ENCODE measurements at places on chromosomes 16 and 17.

DNA sequence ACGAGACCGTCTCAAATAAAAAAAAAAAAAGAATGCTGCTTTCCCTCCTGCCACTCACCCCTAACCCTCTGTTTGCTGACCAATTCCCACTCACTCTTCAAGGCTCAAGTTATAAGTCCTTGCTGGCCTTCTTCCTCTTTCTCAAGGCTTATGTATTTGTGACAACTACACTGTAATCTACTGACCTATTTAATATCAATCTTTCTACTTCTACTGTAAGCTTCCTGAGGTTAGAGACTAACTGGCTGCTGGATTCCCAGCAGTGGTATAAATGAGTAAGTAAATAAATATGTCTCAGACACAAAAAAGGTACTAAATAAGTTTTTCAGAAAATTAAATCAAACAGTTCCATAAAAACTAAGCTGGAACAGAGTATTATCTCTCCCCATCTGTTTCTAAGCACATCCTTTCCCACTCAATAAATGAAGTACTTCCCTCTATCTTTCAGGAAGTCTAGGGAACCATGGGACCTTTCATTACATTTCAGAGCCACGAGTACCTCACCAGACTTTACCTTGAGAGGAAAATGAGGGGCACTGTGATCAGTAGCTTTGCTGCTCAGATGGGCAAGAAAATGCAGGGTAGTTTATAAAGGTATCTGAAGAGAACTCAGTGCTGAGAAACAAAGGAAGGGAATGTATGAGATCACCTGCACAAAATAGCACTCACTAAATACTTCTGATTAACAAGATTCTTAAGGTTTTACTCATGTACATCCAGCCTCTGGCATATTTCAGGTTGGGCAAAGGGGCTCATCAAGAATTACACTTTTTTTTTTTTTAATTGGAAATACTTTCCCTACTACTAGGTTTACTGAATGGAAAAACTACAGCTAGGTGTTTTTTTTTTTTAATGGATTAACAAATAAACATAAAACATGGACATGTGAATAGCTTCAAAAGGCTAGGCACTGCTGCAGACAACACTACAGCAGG, 10.8 kb downstream of the SSH2 start:
- no peak for DNase-seq

- no peak for DNase-seq
Measured at GRCh38 chr16:68319185-68319908, 8.5 kb downstream of the PRMT7 start.

DNA sequence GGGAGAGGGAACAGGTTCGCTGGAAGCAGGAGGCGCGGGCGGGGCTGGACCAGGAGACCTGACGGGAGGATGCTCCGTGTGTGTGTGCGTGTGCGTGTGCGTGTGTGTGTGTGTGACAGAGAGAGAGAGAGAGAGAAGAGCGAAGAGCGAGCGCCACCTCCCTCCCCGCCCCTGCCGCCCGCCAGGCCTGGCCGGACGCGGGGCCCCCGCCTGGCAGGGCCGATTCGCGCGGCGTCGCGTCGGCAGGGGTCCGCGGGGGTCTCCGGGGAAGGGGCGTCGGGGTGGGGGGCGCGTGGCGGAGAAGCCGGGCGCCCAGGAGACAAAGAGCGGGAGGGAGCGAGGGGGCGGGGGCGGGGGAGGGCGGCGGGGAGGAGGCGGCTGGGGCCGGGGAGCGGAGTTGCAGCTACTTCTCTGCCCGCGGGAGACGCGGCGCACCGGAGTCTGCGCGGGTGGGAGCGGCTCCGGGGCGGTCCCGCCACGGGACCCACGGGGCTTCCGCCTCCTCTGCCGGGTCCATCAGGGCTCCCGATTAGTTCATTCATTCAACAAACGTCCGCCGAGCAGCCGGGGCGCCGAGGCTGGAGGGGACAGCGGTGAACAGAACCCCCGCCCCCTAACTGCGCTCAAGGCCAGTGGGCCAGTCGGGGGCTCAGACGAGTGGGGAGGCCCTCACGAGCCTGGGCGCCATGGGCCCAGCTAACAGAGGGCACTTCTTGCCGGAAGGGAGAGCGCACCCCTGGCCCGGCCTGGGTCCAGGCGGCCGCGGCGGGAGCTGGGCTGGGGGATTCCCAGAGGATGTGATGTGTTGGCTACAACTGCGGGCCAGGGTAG, at the start of gene SAMD14:
SAMD14 (minus strand) TSS at position 433 of the 831 bp plus-strand sequence. CDS start 5,201 bp downstream, outside the sequence.
- DNase-seq, result peak; percentile 67

- peak; percentile 87 for DNase-seq
Measured at GRCh38 chr16:4116325-4117249, at the start of gene ADCY9. Gene ADCY9, minus strand, starts transcription at chr16:4116442. Its CDS starts 1,000 bp downstream, at chr16:4115442.

DNA sequence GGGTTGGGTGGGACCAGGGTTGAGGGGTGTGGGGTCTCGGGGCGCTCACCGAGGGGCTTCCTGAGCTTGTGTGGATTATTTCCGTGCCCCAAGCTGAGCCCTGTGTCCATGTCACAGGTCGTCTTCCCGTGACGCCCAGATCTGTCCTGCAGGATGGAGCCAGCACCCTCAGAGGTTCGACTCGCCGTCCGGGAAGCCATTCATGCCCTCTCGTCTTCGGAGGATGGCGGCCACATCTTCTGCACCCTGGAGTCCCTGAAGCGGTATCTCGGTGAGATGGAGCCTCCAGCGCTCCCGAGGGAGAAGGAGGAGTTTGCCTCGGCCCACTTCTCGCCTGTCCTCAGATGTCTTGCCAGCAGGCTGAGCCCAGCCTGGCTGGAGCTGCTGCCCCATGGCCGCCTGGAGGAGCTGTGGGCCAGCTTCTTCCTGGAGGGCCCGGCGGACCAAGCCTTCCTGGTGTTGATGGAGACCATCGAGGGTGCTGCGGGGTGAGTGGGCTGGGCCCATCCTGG, 1.0 kb downstream of the TELO2 start:
- no peak for DNase-seq

GRCh38 chr16:14495213-14496046, 134.6 kb downstream of the PARN start:
- DNase-seq, result no peak

GRCh38 chr16:54397190-54397835, 110.7 kb upstream of the IRX3 start:
- no peak for DNase-seq

GRCh38 chr17:21186399-21187187, 27.4 kb downstream of the TMEM11 start:
- DNase-seq, result no peak

DNA sequence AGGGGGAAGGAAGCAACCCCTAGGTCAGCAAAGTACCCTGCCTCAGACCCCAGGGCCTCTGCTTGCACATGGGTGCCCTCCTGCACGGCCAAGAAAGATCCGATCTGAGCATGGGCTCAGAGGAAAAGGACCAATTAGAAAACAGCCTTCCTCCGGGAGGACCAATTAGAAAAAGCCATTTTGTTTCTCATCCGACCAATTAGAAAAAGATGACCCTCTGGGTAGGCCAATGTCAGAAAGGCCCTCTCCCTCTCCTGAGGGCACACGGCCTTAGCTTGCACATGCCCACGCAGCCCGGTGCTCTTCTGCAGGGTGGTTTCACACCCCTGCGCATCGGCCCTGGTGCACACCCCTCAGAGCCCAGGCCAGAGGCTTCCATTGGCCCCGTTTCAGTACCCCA, 5.1 kb upstream of the CISD3 start:
- DNase-seq, result no peak

DNA sequence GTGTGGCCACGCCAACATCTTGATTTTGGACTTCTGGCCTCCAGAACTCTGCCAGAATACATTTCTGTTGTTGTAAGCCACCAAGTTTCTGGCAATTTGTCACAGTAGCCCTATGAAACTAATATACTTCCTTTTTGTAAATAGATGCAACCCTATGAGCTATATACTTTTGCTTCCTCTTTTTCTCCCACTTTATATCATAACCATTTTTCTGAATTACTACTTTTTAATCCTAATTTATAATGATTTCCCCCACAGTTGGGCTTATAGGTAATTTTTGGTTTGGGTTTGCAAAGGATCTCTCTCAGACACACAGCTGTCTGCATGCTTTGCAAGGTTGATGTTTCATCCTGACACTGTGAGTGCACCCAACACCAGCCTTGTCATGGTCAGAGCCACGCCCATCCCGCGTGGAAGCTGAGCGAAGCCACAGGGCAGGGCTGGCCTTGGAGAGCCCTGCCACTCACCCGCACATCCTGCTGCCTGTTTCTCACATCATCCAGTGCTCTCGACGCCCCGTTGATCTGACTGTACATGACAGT, 5.8 kb downstream of the TRIM25 start:
- peak; percentile 56 for DNase-seq

DNA sequence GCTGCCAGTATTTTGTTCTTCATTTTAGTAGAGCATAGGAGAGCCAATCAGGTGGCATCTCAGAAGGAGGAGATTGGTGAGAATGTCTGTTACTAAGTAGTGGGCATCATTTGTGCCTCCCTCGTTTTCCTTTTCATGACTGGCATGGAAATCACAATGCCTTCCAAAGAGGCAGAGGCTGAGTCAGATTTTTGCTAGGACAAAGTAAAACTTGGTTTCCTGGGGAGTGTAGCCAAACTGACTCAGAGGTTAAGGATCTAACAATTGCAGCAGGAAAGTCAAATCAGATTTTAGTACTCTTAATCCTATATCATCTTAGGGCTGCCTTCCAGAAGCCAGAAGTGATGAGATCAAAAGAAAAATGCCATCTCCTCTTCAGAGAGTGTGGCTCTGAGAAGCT, 138.7 kb downstream of the ANKFN1 start:
- DNase-seq, result no peak

GRCh38 chr16:53629607-53630312, 73.9 kb downstream of the RPGRIP1L start:
- DNase-seq, result no peak

DNA sequence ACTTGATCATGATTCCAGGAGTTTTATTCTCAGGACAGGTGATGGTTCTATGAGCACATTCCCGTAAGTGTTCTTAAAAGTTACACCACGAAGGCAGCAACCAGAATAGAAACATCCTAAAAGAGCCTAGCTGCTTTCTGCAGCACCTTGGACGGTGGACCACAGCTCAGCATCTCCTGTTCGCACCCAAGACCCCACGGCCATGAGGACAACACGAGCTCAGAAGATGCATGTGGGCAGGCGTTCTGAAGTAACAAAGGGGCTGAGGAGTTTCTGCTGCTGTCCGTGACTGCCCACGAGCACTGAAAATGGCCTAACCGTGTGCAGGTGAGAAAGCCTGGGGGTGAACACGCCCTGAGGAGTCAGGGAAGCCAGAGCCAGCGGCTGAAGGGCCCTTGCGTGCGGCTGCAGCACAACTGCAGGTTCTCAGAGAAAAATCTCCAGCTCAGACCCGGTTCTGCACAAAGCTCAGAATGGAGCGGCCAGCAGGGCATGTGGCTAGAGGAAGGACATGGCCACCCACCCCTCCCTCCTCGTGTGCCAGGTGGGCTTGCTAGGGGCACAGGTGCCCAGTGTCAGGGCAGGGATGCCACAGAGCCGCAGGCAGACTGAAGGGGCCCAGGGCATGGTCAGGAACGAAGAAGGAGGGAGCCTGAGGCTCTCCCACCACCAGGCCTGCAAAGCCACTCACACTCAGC, 10.8 kb upstream of the C16orf95 start:
- DNase-seq, result no peak

GRCh38 chr17:77492446-77493237, 351.9 kb downstream of the SEC14L1 start:
- peak; percentile 7 for DNase-seq

GRCh38 chr16:64019339-64019738, 1102.5 kb downstream of the CDH11 start:
- DNase-seq, result no peak

DNA sequence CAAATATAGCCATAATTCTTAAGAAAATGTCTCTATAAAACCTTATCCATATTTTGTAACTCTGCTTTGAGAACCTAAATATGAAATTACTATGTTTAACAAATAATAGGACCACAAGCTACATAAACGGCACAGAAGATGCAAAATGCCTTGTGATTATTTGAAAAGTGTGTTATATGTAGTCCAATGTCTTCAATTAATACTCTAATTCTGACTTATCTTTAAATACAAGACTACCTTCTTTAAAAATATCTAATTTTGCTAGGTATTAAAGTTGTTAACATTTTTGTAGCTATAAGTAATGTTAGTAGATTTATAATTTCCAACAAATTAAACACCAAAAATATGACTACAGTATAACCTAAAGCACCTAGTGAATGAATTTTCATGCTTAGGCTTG, 17.0 kb downstream of the PSMD12 start:
- no peak for DNase-seq

GRCh38 chr16:81715358-81716196, 63.5 kb upstream of the PLCG2 start:
- no peak for DNase-seq

DNA sequence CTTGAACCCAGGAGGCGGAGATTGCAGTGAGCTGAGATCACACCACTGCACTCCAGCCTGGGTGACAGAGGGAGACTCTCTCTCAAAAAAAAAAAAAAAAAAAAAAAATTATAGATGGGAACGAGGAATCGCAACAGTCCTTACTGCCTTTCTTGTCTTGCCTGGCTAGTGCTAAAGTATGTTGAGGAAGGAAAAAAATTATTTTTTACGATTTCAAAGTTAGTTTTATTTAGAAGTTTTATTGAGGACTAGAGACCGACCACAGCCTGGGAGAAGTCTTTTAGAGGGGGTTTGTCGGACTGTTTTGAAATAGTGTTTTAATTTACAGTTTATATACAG, 15.8 kb upstream of the DNAH17 start:
- DNase-seq, result no peak

GRCh38 chr16:86462334-86463084, 47.8 kb upstream of the FOXF1 start:
- no peak for DNase-seq

- no peak for DNase-seq
Measured at GRCh38 chr17:66665194-66665593, 169.7 kb upstream of the CACNG5 start.

- no peak for DNase-seq
Measured at GRCh38 chr17:82596296-82596695, 51.9 kb downstream of the WDR45B start.

DNA sequence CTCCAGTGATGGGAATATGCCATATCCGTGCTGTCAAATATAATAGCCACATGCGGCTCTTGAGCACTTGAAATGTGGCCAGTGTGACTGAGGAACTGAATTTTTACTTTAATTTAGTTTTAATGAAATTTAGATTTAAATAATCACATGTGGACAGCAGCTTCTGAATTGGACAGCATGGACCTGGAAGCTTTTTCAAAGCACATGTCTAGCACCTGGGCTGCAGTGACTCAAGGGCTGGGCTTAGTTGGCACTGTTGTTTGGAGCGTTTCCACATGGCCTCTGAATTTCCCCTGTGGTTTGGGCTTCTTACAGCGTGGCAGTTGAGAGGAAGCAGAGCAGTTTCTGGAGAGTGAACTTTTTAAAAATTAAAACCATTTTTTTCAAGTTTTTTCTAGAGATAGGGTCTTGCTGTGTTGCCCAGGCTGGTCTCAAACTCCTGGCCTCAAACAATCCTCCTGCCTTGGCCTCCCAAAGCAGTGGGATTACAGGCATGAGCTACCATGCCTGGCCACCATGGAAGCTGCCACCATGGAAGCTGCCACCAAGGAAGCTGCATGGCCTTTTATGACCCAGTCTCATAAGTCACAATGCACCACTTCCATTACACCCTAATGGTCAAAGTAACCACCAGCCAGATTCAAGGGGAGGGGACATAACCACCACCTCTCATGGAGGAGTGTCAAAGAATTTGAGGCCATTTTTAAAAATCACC, 6.7 kb upstream of the TOB1 start:
- no peak for DNase-seq

GRCh38 chr16:55398762-55399161, 74.8 kb downstream of the IRX6 start:
- no peak for DNase-seq
